Left ventricle myocardium inferior (tissue), 1 donor: ENCODE measurements at places on chromosomes 2 and 18.

GRCh38 chr2:160471950-160472349 is 21.7 kb downstream of the RBMS1 start:
- DNase-seq: no peak

DNA sequence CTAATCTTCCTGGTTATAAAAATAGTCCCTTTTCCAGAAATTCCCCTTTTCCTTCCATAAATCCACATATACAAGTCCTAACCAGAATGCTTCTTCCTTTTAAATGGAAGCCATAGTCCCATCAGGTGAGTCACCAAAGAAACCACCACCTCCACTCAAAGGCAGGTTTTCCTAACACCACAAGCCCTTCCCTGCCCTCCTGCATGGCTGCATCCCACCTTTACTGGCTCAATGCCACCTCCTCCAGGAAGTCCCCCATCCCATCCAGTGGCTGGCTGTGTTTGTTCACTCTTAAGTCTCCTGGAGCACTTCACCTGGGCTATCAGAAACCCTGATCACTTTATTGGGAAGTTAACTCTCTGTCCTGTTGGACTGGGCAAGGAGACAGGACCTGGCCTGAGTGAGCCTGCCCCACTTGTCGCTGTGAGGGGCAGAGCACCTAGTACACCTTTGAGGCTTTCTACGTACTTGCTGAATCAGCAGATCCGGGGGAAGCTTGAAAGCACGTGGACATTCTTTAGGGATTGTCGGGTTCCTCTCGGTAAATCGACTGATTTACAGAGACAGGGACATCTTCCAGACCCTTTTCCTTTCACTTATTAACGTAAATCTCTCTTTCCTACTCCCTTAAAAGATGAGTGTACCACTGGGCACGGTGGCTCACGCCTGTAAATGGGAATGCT is 71.0 kb downstream of the NGEF start:
- DNase-seq: no peak

- no peak for DNase-seq
Measured at GRCh38 chr2:227657199-227657845, 9.3 kb upstream of the SCYGR5 start.

DNA sequence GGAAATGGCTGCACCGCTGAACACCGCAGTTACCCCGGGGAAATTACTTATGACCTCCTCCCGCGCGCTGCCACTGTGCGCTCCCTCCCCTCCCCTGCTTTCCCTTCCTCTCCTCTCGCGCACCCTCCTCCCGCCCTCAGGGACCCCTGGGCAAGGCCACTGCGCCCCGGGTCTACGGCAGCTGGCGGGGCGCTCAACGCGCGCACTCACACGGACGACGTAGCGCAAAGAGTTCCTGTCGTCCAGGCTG is 7.9 kb downstream of the ALPP start:
- no peak for DNase-seq

DNA sequence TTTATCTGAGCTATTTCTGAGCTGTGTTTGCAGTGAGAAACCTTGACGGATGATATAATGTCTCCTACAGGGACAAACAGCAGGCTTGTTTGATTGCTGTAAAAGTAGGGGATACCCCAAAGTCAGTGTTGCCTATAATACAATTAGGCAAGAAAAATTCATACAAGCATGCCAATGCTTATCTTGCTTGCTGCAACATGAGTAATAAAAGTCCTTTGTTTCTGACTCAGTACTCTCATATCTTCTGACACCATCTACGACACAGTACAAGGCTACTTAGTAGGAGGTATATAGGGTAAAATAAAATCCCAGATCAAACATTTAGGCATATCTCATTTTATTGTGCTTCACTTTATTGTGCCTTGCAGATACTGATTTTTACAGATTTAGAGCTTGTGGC is 33.0 kb downstream of the ERBB4 start:
- DNase-seq: no peak

DNA sequence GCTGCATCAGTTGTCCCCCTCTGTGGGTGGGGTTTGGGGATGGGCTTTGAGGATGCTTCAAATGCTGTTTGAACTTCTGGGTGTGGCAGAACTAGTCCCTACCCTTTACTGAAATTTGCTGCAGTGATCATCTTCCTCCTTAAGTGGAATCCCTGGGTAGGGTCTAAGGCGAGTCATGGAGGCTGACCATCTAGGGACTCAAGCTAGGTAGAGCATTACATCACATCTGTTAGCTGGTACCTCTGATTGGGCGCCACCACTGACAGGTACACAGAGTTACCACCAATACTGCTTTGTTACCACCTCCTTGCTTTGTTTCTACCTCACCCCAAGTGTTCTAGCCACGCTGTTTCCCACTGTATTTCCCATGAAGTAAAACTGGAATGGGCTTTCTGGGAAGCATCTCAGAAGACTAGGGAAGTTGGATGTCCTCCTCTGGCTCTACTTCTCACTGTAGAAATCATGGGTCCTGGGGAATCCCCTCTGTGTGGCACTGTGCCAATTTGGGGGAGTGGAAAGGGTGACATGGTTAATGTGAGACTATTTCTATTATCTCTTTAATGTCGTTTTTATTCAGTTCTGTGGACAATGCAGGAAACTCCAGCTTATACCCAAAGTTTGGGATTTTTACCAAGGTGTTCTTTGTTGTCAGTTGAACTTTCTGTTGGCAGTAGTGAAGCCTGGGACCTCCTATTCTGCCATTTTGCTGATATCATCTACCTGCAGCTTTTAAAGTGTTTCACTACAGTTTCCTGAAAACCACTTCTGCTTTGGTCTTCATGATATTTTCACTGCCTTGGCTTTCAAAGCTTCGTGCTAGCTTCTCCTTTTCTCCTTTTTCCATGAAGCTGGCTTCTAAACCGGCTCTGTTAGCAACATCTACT is 14.5 kb upstream of the SULT1C4 start:
- DNase-seq: no peak

DNA sequence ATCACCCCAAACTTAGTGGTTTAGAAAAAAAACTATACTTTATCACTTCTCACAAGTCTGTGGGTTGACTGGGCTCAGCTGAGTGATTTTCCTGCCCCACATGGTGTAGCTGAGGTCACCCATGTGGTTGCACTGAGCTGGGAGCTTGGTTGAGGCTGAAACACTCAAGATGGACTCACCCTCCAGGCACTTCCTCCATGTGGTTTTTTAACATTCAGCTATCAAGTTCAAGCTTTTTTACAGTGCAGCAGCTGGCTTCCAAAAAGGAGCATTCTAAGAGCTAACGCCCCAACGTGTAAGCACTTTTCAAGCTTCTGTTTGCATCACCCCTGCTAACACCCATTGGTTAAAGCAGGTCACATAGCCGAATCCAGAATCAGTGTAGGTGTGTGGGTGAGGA is 105.9 kb upstream of the CREB1 start:
- DNase-seq: no peak

DNA sequence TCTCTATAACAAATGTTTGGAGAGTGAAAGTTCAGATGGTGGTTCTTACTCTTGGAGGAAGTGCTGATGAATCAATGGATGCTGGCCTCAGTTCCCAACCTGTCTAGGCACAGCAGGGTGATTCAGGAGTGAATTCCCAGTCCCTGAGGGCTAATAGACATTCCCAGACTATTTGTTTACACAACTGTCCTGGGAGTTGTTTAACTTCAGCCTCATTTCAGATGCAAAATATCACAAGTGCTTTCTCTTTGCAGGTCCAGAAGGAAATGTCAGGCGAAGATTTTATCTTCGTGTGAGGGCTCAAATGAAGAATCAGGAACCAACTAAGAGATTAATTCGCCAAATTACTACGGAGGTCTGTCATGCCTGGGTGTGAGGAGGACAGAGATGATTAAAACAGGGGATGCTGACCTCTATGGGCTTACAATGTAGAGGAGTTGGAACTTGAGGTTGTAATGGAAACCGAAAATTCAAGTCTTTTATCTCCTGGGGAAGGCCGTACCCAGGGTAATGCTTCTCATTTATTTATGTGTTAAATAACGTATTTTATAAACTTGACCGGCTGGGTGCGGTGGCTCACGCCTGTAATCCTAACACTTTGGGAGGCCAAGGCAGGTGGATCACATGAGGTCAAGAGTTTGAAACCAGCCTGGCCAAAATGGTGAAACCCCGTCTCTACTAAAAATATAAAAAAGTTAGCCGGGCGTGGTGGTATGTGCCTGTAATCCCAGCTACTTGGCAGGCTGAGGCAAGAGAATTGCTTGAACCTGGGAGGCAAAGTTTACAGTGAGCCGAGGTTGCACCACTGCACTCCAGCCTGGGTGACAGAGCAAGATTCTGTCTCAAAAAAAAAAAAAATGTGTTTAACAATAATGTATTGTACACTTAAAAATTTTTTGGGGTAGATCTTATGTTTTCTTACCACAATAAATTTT is 38.7 kb upstream of the SLC1A4 start:
- no peak for DNase-seq

GRCh38 chr18:45553723-45554388 is 61.4 kb upstream of the SLC14A2 start:
- DNase-seq: no peak

DNA sequence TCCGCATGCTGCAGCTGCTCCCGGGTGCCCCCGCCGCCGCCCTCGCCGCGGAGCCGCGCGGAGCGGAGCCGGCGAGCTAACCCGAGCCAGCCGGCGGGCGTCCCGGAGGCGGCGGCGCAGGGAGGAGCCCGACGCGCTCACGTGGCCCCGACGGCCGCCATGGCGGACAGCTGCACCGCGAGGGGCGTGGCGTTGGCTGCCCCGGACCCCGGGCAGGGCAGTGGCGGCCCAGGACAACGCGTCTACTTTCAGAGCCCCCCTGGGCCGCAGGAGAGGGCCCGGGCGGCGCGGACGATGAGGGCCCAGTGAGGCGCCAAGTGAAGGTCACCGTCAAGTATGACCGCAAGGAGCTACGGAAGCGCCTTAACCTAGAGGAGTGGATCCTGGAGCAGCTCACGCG is 30.0 kb upstream of the CCNYL1 start:
- DNase-seq: no peak

GRCh38 chr2:32706815-32707579 is 79.1 kb downstream of the TTC27 start:
- DNase-seq: no peak

DNA sequence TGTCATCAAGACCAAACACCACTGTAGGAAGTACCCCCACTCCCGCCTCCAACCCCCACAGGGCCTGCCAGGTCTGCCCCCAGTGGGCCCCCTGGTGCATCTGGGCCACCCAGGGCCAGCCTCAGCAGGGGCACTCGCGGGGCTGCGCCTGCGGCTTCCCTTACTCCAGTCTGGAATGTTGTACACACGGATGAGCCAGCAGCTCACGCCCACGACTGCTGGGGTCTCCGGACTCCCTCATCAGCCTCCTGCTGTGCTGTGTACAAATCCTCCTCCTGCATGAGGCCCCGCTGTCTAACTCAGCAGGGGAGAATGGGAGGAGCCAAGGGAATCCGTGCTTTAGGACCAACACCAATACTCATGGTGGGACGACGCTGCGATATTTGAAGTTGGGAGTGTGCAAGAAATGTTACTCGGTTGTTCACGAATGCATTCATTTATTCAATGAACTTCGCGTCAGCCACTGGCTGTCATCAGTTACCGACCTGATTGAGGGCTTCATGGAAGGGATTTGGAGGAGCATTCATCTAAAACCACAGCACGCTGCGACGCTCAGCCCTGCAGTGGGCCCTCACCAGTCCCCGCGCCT is 654 bp upstream of the ASB1 start:
- DNase-seq: no peak

DNA sequence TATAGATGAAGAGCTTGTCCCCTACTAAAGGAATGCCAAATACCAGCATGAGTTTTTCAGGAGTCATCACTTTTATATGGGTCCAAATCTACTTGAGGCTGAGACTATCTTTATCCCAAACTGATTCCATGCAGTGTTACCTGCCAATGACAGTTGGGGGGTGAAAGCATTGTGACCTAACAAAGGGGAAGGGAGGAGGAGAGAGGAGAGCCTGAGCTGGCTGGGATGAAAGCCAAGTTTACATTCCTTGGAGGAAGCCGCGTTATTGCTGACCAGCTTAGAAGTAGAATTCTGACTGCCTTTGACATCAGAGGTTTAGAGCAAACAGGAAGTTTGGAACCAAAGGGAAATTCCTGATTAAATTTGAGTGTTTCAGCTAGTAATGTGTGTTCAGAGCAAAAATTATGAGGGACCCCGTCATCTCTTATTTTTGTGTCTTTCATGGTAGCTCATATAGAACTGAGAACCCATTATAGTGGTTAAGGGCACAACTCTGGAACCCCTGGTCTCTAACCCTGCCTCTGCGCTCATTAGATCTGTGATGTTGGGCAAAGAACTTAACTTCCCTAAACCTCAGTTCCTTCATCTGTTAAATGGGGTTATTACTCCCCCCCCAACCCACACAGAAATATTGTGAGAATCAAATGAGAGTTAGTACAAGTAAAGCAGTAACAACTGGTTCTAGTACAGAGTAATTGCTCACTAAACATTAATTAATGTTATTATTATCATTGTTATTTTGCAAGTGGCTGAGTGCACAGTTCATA is 199.3 kb upstream of the EPAS1 start:
- no peak for DNase-seq

DNA sequence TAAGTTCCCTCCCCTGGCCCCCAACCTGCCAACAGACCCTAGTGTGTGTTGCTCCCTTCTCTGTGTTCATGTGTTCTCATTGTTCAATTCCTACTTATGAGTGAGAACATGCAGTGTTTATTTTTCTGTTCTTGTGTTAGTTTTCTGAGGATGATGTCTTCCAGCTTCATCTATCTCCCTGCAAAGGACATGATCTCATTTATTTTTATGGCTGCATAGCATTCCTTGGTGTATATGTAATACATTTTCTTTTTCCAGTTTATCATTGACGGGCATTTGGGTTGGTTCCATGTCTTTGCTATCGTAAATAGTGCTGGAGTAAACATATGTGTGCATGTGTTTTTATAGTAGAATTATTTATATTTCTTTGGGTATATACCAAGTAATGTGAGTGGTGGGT is 602.2 kb downstream of the DSC3 start:
- DNase-seq: no peak

DNA sequence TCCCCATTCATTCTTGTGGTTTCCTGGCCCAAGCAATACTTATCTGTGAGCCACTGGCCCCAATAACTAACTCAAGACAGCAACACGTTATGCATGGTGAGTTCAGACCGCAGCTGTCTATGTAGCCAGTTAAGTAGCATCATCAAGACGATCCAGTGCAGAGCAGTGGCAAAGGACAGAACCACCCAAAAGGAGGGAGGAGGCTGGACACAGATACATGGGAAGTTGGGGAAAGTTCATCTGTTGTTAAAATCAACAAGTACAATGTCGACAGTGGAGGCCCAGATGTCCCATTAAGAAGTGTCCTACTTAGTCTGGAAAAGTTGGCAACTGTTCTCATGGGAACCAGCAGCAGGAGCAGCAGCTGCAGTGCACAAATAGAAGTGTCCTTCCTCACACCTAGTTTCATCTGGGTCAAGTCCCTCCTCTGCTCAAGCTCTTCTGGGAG is 106.9 kb upstream of the THOC1 start:
- no peak for DNase-seq

- DNase-seq: no peak
Measured at GRCh38 chr2:228541789-228542188, 360.3 kb upstream of the SPHKAP start.

DNA sequence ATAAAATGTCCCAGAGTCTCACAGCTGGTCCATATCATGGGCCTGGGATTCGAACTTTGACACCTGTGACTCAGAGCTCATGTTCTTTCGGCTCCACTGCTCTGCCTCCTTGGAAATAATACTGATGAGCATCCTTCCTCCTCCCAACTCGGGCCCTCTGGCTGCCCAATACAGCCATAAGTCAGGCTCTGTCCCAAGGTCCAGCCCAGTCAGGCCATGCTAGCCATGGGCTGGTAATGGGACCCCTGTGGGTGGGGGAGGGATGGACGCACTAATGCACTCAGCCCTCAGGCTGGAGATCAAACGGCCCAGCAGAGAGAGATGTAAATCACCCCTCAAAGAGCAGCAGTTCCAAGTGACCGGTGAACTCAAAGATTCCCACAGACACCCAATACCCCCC is 61.1 kb downstream of the DDX1 start:
- DNase-seq: no peak
